ENCODE measurements at places on chromosomes 2 and 18.
A peak's percentile ranks its signal among the peaks of the same experiment; 100 is the strongest.

DNA sequence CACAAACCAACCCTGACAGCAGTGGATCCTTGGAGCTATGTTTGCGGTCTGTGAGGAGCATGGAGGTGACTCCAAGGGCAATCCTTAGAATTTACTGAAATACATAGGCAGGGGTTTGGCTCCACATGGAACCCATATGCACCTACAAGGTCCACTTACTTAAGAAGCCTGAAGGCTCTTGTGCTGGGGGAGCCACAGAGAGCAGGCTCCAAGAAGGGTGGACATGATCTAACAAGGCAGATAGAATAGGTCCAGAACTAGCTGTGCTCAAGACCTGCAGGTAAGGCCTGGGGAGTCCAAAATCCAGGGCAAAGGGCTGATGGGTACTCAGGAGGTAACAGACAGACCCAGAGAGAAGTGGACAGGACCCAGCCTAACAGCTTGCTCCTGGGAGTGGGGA is 1.2 kb upstream of the CDK5R2 start:
- DNase-seq: no peak

DNA sequence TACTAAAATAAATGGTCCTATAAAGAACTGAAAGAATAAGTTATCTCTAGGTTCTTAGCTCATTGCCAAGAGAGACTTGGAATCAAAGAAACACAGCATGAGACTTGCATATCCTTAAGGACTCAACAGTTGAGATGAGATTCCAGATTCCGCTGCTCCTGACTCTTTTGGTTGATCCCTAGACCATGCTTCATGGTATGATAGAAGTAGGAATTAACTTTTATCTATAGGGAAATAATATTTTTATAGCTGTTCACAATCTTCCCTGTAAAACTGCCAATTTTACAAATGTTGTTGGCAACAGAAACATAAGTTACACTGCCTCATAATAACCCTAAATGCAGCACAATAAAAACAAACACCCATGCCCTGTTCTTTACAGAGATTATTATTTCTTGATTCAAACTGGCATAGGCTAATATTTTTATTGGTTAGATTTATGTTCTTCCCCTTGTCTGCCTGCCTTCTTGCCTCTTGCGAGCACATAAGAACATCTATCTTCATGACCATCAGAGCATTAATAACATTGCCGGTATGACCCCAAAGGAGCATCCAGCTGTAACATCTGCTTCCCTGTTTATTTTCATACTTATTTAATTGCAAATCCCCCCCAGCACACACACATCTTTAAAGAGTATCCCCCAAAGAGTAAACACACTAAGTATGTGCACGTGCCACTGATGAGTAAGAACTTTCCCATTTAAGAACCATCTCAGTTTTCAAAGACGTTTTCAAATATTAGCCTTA is 735.7 kb upstream of the SLC8A1 start:
- DNase-seq: no peak

GRCh38 chr2:152730591-152731333 is 12.3 kb downstream of the ARL6IP6 start:
- DNase-seq: no peak

- DNase-seq: no peak
These were observed 233.3 kb downstream of the ATAD2B start for GRCh38 chr2:23693606-23693951.

GRCh38 chr2:123746006-123746405 is 279.1 kb upstream of the CNTNAP5 start:
- DNase-seq: no peak

DNA sequence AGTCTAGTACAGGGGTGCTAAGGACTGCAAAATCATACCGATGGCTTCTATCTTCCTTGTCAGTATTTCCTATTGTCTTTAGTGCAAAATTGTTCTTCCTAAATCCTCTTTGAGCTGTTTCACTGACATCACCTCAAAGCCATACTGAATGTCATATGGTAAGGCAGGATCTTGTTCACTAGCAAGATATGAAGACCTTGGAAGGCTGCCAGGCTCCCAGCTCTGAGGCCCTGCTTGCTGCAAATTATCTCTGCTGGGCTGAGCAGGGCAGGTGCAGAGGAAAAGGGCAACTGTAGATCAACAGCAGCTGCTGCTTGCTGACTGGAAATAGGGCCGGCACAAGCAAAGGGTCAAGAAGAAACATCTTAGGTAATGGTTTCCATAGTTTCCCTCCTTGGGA is 58.2 kb downstream of the PMAIP1 start:
- peak; percentile 14 for DNase-seq

- no peak for DNase-seq
These were observed 8.5 kb downstream of the ATP6V1B1 start for GRCh38 chr2:70944111-70944690.

GRCh38 chr18:13452388-13452811 is 233.8 kb downstream of the LDLRAD4 start:
- no peak for DNase-seq

- no peak for DNase-seq
These were observed 31.9 kb upstream of the EML6 start for GRCh38 chr2:54691445-54692135.

DNA sequence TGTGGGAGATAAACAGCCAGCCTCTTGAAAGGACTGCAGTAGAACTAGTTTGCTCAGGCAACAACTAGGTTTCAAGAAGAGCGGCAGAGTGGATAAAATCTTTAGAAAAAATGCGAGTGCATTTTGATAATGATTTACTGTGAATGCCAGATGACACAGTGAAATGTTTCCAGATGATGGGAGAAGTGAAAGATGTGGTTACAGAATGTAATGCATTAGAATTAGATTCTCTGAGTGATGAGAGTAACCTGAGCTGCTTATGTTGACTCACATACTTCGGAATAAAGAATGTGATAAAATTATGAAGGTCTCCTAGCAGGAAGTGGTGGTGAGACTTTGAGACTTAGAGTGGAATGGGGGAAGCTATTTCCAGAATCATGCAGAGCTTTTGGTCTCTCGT is 184.3 kb downstream of the GULP1 start:
- DNase-seq: no peak

- DNase-seq: no peak
These were observed 685.9 kb downstream of the ARHGAP15 start for GRCh38 chr2:143815082-143815481.

DNA sequence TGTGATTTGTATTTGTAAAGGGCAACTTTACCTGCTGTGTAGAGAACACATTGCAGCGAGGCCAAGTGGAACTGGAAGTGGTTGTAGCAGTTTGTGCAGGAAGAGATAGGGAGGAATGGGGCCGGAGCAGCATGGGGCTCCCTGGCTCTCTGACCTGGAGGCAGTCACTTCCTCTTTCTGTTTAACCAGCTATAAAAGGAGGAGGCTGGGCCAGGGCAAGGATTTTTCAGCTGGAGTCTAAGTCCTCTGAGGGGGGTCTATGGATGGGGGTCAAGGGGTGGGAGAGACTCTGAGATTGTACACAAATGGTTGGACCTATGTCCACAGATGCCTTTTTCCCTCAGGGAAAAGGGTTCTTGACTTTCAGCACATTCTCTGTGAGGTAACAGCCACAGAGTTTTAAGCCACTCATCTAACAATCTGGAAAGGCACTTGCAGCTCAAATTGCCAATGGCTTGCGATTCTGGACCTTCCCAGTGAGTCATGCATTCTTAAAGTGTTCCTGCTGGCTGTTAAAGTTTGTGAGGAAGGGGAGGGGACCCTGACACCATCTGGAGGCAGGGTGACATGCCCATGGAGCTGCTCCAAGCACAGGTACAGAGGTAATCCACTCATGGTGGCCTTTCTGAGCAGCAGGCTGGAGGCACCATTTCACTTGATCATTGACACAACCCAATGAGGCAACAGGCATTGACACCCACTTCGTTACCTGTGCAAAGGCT is 347.0 kb downstream of the CYRIA start:
- DNase-seq: no peak

- peak; percentile 58 for DNase-seq
These were observed 401.2 kb downstream of the GALR1 start for GRCh38 chr18:77650799-77651385.

DNA sequence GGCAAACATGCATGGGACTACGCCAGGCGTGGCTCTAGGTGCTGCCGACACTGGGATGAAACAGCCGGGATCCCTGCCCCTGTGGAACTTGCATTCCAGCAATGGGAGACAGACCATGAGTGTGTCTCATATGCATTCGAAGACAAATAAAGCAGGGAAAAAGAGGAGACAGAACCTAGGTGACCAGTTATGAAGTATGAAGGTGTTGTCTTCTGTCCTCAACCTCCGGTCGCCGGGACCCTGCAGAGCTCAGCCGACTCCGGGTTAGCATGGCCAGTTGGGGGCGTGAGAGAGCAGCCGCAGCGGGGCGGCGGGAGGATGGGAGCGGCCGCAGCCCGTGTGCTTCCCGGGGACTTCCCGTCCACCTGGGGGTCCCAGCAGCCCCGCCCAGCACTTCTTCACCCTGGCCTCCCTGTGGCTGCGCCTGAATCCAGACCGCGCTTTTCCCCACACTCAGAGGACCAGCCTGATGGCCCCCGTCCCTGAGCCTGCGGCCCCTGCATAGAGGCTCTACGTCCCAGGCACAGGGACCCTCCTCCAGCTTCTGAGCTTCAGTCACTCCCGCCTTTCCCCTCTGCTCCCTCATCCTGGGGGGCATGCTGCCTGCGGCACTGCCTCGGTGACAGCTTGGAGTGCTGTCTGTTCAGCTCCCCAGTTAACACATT is 11.4 kb downstream of the ID2 start:
- DNase-seq: peak; percentile 77

GRCh38 chr2:53182601-53183000 is 585.0 kb upstream of the CHAC2 start:
- no peak for DNase-seq

All from K562 (cell line).